Osteoblast (primary cell): ENCODE measurements at places on chromosomes 7 and 10. TPM values are rescaled to one million over a fixed set of nuclear protein-coding genes. Genes with fewer than 3 reads are reported as not detected.
A peak's percentile ranks its signal among the peaks of the same experiment; 100 is the strongest.

JAZF1 gene
- 14.4 and 15.9 TPM in 2 replicates for total RNA-seq

DNA sequence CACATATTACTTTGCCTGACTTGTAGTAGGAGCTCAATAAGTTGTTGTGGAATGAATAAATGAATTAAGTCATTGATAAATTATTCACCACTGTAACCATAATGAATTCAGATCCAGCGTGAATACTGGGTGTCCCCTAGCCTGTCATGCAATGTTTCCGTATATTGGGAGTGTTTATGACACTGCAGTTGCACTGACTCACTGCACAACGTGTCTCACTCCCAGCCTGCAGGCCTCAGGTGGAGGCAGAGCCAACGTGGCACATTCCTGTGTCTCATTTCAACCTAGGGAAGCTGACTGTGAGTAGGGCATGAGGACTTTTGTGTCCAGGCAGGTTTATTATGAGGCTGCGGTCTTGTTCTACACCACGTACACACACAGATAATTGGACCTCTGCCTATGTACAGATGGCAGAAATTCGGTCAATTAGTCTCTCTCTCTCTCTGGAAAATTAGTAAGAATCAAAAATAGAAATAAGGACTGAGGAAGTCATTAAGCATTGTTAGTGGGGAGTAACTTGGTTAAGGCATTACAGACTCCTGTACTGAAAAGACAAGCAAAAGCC is 299.1 kb upstream of the IGFBP3 start:
- no peak for DNase-seq

STK31 gene
- under 0.01 TPM in 1 of 2 replicates, not detected in the other for total RNA-seq

TBXAS1 gene
- 0.59 and 0.72 TPM in 2 replicates for total RNA-seq

- DNase-seq, result peak; percentile 95
Measured at GRCh38 chr7:50534690-50535290, 30.4 kb downstream of the DDC start.

PTPRZ1 gene
- total RNA-seq, result under 0.01 TPM in 1 of 2 replicates, not detected in the other

- DNase-seq, result no peak
Measured at GRCh38 chr7:149884016-149884415, 10.2 kb downstream of the ATP6V0E2 start.

TIAL1 gene
- 53.6 TPM in 2 replicates for total RNA-seq

DNA sequence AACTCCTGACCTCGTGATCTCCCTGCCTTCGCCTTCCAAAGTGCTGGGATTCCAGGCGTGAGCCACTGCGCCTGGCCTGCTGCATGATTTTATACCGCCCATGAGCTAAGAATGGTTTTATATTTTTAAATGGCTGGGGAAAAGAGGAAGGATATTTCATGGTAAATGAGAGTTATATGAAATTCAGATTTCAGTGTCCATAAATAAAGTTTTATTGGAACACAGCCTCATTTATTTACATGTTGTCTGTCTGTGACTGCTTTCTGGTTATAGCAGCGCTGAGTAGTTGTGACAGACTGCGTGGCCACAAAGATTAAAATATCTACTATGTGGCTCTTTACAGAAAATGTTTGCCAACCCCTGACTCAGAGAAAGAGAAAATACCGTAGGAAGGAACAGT is 2.2 kb downstream of the TRRAP start:
- no peak for DNase-seq

GRCh38 chr10:102542800-102543418 is 39.1 kb downstream of the SUFU start:
- no peak for DNase-seq

GRCh38 chr10:58854811-58855210 is 321.6 kb upstream of the PHYHIPL start:
- no peak for DNase-seq

DNA sequence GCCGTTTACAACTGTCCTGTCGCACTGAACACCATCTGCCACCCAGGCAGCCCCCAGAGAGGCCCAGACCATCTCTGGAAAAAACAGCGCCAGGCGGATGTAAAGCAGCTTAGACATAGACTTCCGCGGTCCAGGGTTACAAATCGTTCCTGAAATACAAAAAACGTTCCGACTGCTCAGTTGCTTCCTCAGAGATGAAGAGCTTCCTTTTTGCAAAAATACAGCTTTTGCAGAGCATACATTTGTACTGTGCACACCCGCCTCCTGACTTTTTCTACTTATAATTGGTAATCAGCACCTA is 11.4 kb downstream of the DAGLB start:
- DNase-seq, result peak; percentile 3

DNA sequence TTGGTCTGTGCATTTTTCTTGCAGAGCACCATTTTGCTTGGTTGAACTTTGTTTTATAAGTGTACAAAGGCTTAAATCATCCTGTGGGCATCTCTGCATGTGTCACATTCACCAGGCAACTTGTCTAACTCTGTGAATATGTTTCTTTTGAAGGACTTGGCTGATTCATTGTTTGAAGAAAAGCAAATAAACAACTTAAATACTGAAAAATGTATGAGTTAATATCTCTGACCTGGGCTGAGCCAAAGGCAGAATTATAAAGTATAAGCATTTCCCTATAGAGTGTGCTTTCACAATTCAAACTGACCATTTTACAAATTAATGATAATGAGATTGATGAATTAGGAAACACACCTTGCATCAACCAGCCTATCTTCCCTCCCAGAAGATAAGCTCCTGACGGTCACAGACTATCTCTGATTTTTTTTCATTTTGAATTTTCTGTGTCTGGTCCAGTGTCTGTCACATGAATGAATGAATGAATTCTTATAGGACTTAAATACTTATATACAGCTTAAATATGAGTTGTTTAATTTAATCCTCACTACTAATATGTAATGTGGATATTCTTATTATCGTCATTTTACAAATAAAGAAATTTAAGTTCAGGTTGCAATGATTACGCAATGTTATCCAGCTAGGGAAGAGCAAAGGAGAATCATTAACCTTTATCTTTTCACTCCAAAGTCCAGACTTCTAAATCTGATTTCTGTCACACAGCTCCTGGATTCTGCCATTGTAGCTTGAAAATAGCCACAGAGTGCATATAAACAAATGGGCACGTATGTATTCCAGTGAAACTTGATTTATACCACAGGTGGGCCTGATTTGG is 182.0 kb upstream of the PHYHIPL start:
- DNase-seq, result no peak

DNA sequence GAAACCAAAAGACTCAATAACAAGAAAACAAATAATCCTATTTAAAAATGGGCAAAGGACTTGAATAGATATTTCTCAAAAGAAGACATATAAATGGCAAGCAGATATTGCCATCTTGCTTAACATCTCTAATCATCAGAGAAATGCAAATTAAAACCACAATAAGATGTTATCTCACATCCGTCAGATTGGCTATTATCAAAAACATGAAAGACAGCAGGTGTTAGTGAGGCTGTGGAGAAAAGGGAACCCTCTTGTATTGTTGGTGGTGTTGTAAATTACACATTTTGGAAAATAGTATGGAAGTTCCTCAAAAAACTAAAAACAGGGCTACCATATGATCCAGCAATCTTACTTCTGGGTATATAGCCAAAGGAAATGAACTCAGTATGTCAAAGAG is 25.7 kb downstream of the OPALIN start:
- DNase-seq, result no peak

ASB15 gene
- total RNA-seq, result not detected in 2 replicates

GRCh38 chr10:100303724-100304319 is 17.3 kb upstream of the BLOC1S2 start:
- no peak for DNase-seq

DNA sequence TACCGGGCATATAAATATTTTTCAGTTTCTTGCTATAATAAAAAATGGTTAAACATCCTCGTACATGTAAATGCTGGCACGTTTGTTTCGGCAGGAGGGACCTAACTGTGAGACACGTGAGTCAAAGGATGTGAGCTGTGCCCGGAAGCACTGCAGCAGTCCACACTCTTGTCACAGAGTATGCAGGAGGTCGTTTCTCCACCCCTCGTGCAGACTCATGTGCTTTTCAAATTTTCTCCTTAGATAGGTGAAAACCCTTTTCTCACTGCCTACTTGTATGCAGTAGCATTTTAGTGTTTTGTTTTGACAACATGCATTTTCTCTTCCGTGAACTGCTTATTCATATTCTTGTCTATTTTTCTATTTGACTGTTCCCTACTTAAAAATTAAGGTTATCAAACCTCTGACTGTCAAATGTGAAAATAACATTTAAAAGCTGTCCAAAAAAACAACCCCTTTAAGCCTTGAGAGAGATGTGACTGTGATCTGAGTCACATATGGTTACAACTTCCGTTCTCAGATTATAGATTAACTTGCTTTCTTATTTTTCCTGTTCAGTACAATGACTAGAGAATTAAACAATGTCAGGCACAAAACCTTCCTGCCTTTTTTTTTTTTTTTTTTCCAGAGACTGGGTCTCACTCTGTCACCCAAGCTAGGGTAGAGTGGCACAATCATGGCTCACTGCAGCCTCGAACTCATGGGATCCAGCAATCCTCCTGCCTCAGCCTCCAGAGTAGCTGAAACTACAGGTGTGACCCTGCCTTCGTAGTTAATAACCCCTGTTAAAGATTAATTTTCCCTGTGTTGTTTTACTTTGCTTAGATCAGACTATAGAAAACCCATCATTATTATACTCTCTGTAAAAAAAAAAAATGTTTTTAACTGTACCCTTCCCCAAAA is 45.1 kb downstream of the DPY19L1 start:
- DNase-seq, result peak; percentile 26

- no peak for DNase-seq
Measured at GRCh38 chr10:12418000-12418399, 68.7 kb downstream of the CAMK1D start.

- DNase-seq, result no peak
Measured at GRCh38 chr7:150716368-150716767, at the start of gene GIMAP1. Gene GIMAP1, plus strand, starts transcription at chr7:150716613. Its CDS starts 2,435 bp downstream, at chr7:150719048.

- no peak for DNase-seq
Measured at GRCh38 chr7:108848486-108848885, 278.8 kb downstream of the DNAJB9 start.

GIMAP1 gene
- not detected in 2 replicates for total RNA-seq

GRCh38 chr10:8731121-8732095 is 676.9 kb downstream of the GATA3 start:
- DNase-seq, result no peak

DNA sequence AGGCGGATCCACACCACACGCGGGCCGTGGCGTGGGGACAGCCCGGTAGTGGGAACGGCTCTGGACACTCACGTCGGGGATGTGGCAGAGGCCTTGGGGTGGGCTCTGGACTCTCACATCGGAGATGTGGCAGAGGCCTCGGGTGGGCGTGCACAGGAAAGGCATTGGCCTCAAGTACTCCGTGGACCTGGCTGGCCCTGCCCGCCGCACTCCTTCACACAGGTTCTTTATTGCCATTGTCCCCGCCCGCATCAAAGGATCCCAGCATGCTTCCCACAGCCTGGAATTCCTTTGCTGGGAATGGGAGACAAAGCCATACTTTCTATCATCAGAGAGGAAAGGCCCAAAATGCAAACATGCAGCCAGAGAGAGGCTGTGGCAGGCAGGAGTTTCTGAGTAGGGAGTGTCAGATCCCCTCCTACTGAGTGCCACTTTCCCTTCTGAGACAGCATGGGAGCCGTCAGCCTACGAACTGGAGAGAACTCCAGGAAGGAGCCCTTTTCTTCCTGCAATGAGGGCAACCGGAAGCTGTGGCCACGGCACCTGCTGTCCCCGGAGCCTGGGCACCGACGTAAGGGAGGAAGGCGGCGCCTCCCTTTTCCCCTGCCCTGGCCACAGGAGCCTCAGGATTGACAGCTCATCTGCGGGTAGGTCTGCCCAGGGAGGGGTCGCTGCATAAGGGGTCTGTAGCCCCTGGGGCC is 51.5 kb downstream of the RBM17 start:
- no peak for DNase-seq

IFIT1B gene
- total RNA-seq, result not detected in 2 replicates

DNA sequence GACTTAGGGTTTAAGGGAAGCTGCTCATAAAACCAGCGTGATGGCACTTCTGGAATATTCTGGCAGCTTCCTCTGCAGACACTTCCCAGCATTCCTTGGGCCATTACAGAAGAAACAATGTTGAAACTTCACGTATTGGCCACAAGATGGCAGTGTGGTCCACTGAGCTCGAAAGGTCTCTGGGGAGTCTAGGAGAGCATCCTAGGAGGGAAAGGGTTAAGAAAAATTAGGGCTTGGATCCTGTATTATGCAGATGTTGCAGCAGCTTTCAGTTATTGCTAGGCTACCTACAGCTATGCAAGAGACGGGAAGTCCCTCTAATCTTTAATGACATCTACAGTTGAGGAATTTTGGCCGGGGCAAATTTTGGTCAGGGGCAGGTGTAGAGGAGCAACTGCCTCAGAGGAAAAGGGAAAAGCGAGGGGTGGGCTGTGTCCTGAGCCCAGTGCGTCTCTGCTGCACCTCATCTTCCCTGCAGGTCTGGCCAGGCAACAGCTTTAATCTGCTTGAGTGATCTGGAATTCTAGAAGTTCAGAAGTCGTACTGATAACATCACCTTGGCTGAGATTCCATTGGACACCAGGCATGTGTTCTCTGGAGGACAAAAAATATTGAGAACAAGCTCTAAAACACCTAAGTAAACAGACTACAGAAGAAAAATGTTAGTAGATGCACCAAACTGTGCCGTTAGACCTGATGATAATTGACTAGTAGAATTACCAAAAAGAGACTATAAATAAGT is 220.8 kb upstream of the PRSS58 start:
- no peak for DNase-seq

GRCh38 chr10:3782146-3782450 is 2.9 kb downstream of the KLF6 start:
- DNase-seq, result no peak

DNA sequence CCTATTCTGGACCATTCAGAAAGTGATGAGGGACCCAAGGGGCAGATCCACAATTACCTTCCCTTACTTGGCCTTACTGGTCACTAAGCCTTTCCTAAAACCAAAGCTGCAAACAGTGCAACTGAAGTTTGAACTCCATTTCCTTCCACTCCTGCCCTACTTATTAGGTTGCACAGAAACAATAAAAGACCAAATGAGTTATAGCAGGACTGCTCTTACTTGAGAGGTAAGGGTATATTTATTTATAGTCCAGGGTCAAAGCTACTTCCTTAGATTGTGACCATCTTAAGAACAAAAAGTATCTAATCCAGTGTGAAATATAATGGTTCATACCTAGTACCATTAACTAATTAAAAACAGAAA is 27.0 kb downstream of the CDK6 start:
- no peak for DNase-seq

GRCh38 chr10:130486906-130487305 is 350.7 kb downstream of the GLRX3 start:
- no peak for DNase-seq

MYL10 gene
- not detected in 2 replicates for total RNA-seq

AOC1 gene
- not detected in 2 replicates for total RNA-seq

PON1 gene
- not detected in 2 replicates for total RNA-seq

- no peak for DNase-seq
Measured at GRCh38 chr10:7397049-7398035, 13.5 kb downstream of the SFMBT2 start.

DNA sequence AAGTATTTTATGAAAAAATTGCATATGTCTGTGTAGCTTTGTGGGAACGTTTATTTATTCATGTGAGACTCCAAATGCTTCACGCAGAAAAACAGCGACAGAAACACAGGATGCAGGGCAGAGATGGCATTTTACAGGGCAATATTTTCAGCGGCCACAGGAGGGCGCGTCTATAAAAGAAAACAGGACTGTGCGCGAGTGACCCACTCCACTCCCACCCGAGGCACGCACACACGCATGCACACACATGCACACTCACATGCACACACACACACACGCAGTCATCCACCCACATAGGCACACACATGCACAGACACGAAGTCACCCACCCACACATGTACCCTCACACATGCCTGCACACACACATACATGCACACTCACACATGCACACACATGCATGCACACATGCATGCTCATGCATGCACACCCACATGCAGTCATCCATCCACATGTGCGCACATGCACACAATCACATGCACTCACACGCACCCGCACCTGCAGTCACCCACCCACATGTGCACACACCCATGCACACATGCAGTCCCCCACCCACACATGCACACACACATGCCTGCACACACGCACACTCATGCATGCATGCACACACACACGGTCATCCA is 96.3 kb downstream of the DNAJB6 start:
- peak; percentile 94 for DNase-seq
